Left lobe of liver (tissue), 2 donors: ENCODE measurements at places on chromosomes 11 and 22.

- DNase-seq, result no peak
Observed at GRCh38 chr11:120682332-120682649, 170.7 kb downstream of the GRIK4 start.

DNA sequence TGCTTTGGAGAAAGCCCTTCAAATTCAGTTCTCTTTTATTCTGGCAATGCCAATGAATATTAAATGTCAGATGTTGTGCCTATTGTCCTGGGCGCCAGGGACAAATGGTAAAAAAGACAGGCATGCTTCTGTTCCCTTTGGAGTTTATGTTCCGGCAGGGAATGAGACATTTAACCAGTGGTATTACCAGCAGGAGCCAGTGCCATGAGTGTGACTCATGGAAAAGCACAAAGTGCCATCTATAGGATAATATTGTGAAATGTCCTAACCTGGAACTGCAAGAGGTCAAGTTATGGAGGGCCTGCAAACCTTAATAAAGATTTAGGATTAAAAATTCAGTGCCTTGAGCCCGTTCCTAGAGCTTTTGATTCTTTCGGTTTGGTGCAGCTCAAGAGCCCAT is 39.5 kb downstream of the REXO2 start:
- DNase-seq, result no peak

- no peak for DNase-seq
Observed at GRCh38 chr11:133399294-133399693, 133.0 kb downstream of the OPCML start.

DNA sequence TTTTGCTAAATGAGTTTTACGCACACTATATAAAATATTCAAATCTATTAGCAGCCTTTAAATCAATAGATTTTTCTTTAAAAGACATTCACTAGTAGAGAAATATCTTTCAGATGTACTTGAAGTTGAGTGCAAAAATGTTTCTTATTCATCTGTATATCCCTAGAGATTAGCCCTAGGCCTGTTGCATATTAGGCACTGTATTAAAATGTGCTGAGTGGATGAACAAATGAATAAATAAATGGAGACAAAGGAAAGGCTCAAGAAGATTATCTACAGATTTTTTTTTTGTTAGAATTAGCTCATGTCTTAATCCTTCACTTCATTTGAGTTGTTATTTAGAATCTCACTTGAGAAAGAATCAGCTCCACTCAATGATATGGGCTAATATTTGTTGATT is 12.0 kb upstream of the MMP13 start:
- no peak for DNase-seq

GRCh38 chr11:107139396-107139795 is 121.1 kb upstream of the GUCY1A2 start:
- DNase-seq, result no peak

DNA sequence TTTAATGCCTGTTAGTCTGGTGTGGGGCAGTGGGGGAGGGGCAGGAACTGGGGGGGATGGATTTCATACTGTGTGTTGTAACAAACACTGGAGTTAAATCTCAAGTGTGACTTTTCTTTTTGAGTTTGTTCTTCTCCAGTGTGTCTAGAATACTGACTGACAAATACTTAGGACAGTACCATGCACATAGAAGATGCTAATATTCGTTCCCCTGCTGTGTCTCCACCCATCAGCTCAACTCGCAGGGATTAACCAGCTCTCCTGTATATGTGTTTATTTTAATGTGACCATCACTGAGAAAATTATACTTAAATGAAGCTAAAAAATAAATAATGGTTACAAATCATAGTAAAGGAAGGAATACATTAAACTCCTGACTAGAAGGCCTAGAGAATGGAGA is 150.9 kb upstream of the E2F8 start:
- no peak for DNase-seq

- no peak for DNase-seq
Observed at GRCh38 chr11:96954587-96955242, 564.9 kb downstream of the JRKL start.

DNA sequence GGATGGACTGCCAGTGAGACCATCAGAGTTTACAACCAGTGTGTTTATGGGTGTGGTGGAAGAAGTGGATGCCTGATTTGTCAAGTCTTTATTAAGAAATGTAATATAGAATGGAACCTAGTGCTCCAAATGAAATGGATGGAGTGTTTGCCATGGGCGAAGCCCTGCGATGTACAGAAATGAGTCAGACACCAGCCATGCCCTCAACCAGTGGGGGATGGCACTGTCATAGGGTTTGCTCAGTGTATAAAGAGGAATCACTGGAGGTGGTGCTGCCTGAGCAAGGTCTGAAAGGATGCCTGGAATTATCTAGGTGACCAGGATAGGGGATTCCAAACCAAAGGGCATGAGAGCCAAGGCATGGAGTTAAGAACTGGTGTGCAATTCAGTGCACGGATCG is 120.9 kb upstream of the MTNR1B start:
- DNase-seq, result no peak

GRCh38 chr11:125070699-125071254 is 7.7 kb downstream of the SLC37A2 start:
- DNase-seq, result peak; percentile 58

- peak; percentile 45 for DNase-seq
Observed at GRCh38 chr11:134592391-134592990, 180.4 kb upstream of the B3GAT1 start.

- no peak for DNase-seq
Observed at GRCh38 chr11:45518833-45519535, 146.4 kb downstream of the CHST1 start.

- DNase-seq, result no peak
Observed at GRCh38 chr11:62245271-62245753, 3.3 kb downstream of the SCGB1D2 start.

DNA sequence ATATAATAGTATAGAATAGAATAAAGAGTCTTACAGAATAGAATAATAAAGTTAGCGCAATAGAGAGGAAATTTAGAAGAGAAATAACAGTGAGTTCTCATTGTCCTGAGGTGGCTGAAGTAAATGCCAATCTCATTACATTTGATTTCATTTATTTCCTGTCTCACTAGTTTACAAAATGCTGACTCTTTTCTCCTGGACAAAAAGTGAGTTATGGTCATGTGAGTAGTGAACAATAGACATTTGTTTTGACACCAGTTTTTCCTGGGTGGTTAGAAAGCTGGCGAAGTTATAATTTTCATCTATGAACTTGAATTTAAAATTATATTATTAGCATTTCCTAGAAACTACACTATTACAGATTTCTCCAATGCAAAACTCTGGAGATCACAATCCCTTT is 143.7 kb downstream of the TYR start:
- DNase-seq, result no peak

- no peak for DNase-seq
Observed at GRCh38 chr11:70669871-70670675, 271.7 kb downstream of the CTTN start.

DNA sequence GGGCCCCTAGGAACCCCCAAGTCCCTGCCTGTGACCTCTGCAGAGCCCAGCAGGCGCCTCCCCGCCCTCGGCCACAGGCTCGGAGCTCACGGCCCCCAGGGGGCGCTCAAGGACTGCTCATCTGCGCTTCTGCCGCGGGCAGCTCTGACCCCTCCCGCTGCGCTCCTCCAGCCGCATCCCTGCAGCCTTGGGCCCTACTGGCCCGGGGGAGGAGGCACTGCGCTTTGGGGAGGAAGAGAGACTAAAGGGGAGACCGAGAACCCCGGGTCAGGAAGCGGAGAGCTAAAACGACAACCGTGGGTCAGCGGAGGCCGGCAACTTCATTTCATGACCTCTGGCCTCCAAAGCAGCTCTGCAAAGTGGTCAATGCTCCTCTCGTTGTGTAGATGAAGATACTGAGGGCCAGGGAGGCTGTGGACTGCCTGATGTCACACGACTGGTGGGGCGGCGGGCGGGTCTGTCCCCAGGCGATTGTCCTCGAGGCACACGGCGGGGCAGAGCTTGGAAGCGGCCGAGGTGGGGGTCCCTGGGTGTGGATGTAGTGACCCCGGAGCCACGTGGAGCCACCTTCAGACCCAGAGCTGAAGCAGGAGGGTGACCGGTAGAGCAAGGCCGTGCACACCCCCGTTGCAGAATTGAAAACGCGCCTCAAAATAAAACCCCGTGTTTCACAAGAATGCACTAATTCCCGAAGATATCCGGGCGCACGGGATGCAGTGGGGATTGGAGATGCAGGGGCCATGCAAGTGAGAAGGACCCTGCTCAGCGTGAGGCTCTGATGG is 2.7 kb upstream of the KRTAP5-6 start:
- peak; percentile 90 for DNase-seq

- DNase-seq, result peak; percentile 30
Observed at GRCh38 chr11:69569306-69570200, 71.4 kb upstream of the CCND1 start.

GRCh38 chr22:43151251-43152002 is at the start of gene TSPO:
TSS of gene TSPO (plus strand) at chr22:43151559. CDS start at chr22:43159239, 7,680 bp downstream.
- peak; percentile 85 for DNase-seq

DNA sequence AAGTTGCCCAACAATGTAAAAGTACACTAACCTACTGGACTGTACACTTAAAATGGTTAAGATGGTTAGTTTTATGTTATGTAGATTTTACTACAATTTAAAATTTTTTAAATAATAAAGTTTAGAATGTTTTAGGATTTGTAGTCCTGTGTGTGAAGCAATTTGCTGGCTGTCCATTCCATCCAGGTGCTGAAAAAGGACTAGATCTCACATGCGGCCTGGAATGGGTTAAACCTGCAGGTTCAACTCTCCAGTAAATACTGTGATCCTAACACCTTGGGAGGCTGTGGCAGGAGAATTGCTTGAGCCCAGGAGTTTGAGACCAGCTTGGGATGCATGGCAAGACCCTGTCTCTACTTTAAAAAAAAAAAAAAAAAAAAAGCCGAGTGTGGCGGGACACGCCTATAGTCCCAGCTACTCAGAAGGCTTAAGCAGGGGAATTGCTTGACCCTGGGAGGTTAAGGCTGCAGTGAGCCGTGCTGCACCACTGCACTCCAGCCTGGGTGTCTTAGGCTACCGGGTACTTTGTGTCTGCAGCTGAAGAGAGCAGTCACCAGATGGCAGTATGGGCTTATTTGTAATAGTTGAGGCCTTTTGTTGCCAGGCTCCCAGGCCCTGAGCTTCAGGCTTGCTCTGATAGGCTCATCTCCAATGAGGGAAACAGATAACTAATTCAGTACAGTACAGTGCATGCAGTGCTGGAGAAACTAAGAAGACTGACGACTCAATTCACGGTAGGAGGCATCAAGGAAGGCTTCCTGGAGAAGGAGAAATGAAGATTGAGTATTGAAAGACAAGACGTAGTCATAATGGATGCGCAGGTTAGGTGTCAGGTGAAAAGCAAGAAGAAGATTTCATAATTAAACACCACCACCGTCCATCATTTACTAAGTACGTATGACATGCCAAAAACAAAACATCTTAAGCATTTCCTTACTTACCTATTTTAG is 64.7 kb upstream of the ASPHD2 start:
- DNase-seq, result peak; percentile 58

DNA sequence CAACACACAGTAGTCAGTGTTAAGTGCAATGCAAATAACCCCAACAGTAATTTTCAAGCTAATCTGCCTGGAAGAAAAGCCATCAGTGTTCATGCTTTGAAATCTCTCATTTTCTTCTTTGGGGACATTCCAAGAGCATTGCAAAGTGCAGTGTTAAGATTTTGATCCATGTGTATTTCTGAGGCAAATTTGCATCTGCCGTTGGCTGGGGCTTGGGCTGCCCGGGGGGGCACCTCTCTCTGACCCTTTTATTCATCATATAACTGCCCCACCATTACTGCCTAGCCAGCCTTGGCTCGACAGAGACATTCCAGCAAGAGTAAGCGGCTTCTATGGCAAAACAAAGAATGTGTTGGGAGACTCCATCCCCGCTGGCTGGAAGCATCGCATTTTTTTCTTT is 483.5 kb downstream of the BRD1 start:
- DNase-seq, result no peak

DNA sequence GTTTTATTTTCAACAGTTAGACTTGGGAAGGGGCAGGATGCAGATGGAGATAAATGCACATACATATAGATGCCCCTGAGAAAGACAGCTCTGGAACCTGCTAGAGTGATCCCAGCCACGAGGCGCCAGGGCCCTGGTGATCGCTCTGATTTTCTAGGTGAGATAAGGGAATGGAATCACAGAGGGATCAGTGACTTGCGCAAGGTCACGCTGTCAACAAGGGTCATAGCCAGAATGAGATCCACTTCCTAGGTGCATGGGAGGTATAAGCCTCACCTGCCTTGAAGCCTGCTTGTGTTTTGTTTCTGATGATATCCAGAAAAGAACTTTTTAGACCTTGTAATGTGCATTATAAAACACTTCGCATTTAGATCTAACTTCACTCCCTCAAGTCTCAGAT is 47.5 kb downstream of the ZBTB16 start:
- peak; percentile 77 for DNase-seq

- DNase-seq, result no peak
Observed at GRCh38 chr11:16787035-16787742, 48.7 kb downstream of the C11orf58 start.

DNA sequence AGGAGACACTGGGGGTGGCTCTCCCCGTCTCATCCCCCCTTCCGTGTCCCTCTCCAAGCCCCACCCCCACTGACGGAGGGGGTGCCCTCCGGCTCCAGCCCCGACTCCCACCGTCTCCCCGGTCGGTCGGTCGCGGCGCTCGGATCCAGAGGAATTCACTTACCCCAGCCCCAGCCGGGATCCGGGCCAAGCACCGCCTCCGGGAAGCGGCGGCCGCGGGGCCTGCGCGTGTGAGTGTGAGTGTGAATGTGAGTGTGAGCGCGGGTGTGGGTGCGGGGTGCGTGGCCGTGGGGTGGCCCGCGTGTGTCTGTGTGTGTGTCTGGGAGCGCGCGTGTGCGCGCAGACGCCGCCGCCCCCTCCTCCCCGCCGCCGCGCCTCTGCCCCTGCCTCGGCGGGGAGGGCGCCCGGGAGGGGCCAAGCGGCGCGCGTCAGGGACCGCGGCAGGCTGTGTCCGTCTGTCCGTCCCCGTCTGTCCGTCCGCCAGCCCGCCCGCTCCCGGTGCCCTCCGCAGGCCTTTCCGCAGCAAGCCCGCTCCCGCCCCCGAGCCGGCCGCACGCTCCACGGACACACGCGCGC is at the start of gene ELFN2:
TSS of gene ELFN2 (minus strand) at position 345 of the 576 bp plus-strand sequence. CDS start 51,945 bp downstream, outside the sequence.
- no peak for DNase-seq

GRCh38 chr11:113339929-113340589 is 25.7 kb downstream of the TTC12 start:
- DNase-seq, result no peak

DNA sequence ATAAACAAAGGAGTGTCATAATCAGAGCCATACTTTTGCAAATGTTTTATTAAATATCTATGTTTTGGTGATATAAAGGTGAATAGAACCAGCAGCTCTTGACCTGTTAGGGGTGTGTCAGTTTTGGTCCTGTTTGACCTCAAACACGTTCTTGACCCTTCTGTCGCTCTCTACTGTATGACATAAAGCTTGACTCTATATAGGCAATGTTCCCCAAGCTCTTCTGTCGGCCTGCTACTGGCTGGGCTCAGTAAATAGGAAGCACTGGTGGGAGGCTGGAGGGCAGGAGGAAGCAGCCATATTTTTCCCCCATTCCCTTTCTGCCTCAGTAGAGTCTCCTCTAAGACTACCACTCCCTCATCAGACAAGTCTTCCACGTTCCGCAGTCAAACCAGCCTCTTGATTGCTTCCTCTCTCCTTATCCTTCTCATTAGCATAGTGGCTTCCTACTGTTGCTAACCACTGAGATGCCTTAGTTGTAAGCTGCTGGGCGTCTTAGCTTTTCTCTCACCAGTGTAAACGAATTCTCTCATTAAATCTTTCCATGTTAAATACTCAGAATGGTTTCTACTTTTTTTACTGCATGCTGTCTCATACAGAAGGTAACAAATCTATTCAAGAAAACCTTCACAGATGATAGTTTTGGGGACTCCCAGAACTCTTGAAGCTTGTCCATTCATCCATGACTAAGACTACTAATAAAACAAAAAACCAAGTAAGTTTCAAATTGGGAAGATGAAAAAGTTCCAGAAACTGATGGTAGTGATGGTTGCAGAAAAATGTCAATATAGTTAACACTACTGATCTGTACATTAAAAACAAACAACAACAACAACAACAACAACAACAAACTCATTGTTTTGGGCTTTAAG is 3.3 kb downstream of the NPAT start:
- DNase-seq, result no peak
